Mesothelial cell of epicardium (in vitro differentiated cells): ENCODE measurements at places on chromosomes 6 and 20. TPM values are rescaled to one million over a fixed set of nuclear protein-coding genes. Genes with fewer than 3 reads are reported as not detected.

Gene LRP11
- total RNA-seq: 17.2 to 17.9 TPM (median 17.8 TPM) in 3 replicates

Gene HLA-DOB
- 0.35 to 0.52 TPM (median 0.45 TPM) in 3 replicates for total RNA-seq

Gene GRIK2
- 2.9 to 4.1 TPM (median 3.2 TPM) in 3 replicates for total RNA-seq

DNA sequence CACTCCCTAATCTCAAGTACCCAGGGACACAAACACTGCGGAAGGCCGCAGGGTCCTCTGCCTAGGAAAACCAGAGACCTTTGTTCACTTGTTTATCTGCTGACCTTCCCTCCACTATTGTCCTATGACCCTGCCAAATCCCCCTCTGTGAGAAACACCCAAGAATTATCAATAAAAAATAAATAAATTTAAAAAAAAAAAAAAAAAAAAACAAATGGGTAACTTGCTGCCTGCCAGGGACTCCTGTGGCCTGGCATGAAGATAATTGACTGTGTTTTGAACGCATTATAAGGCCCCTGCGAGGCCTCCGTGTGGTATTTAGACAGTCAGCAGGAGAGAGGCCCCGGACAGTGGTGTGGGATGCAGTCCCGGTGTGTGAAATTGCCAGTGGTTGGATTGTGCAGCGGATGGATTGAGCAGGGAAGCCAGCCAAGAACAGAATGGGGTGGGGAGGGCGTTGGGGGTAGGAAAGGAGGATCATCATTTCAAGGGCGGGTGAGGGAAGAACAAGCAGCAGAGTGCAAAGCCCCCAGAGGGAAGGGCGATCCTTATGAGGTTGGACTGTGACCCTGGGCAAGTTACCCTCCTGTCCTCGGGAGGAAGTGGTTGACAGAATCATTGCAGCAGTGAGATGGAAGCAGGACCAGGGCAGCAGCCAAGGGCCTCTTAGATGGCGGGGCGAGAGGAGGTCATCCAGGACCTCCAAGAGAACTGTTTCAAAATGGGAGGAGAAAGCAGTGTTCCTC is 43.3 kb downstream of the PPARD start:
- no peak for DNase-seq

DNA sequence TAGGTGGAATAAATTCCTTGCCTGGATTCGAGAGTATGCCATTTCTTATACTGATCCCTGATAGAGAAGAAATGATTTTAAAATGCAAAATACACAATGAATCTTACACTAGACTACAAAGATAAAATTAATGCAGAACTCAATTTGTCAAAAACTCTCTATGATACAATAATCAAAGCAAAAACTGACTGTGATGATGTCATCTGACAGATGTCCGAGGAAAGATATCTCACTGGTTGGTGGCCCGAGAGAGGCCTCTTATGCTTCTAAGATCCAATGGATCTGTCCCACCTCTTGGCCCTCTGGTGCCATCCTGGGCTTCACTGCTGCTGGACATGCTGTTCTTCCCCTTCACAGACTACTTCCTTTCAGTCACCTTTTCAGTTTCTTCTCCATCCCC is 14.4 kb upstream of the GSTA4 start:
- DNase-seq: no peak

GRCh38 chr20:2871661-2872458 is 1.4 kb upstream of the PTPRA start:
- DNase-seq: no peak

GRCh38 chr6:43658161-43658560 is 13.3 kb downstream of the RSPH9 start:
- no peak for DNase-seq

GRCh38 chr6:44386364-44386928 is 1.1 kb upstream of the CDC5L start:
- no peak for DNase-seq

- DNase-seq: no peak
Measured at GRCh38 chr6:96304997-96305396, 216.6 kb upstream of the UFL1 start.

- DNase-seq: no peak
Measured at GRCh38 chr6:160132776-160133338, 11.2 kb downstream of the SLC22A1 start.

DNA sequence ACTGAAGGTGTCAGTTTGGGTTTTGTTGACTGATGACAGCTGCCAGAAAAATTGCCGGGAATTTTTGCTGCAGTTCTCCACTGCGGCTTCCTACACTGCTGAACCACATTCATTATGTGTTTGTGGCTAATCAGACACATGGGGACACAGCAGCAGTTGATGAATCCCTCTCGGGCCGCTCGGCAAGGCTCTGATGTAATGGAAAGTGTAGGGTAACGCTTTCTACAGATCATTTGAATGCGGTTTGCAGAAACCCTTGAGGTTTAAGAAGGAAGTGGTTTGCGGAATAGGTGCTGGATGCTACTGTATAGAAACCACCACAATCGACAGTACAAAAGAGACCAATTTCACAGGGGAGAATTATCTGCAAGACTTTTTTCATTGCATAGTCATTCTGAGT is 138.7 kb upstream of the SASH1 start:
- no peak for DNase-seq
